Activated T-helper 1 cell treated with anti-CD3 and anti-CD28 coated beads, Interleukin-2, amount 50 U/mL, for 16 hours (primary cell): ENCODE measurements at places on chromosomes 16 and 17.

DNA sequence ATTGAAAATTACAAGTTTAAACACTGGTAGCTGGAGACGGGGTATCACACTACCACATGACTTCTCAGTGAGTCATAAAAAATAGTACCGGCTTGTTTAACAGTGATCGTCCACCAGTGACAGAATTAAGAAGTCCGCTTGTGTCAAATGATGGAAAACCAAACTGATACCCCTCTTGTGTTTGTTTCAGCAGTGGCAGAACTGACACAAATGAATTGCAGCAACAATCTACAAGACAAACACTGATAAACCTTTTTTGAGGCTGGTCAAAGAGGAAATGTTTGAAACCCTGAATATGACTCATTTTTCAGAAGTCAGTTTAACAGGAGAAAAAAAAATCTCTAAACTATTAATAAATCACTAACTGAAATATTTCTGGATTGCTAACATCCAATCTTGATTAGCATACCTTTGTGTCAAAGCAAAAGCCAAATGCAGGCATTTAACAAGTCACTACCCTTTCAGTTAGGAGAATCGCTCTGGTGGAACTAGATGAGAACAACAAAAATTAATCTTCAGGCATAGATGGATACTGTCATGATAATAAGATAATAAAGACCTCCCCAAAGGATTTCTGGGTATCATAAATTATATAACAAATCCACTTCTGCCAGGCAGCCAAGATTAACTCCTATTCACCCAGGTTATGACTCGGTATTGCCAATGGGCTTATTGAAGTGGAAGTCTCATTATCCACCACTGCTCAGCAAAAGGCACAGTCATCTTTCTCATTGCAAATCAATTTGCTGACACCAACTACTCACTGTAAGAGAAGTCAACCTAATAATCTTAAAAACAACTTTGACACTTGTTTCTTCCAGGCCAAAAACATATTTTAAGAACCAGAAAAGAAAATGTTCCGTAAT, 20.8 kb downstream of the DCUN1D3 start:
- no peak for DNase-seq

- DNase-seq, result no peak
Measured at GRCh38 chr16:30649725-30650368, 913 bp upstream of the PRR14 start.

GRCh38 chr16:27704252-27704651, 154.3 kb downstream of the KATNIP start:
- no peak for DNase-seq

DNA sequence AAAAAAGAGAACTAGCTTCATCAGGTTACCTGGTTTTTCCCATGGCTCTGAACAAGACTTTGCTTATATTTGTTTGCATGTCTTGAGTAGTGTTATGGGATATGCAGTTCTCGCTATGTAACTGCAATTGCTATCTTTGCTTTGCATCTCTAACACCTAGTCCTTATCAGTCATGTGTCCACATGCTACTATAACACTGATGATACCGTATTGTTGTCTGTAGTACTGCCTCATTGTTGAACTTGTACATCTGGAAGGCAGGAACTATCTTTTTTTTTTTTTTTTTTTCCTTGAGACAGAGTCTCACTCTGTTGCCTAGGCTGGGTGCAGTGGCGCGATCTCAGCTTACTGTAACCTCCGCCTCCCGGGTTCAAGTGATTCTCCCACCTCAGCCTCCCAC, 2.5 kb downstream of the PSME3 start:
- no peak for DNase-seq

DNA sequence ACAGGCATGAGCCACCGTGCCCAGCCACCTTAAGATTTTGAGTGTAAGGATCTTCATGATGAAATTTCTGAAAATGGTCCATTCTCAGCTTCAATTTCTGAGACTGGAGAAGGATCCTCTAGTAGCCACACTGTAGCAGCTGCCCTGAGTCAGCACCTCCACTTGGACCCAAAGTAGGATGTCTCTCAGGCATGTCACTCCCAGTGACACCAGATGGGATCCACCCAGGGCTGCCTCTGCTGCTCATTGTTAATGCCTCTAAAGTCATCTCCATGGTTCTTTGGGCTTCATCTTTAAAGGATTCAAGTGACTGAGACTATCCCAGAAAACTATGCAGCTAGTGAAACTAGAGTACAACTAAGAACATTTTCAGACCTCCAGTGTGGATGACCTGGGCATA, 7.9 kb downstream of the PLD6 start:
- DNase-seq, result no peak

GRCh38 chr17:72683506-72684404, 408.7 kb downstream of the SLC39A11 start:
- DNase-seq, result no peak

- DNase-seq, result no peak
Measured at GRCh38 chr17:20256144-20256543, 211.2 kb downstream of the LGALS9B start.

DNA sequence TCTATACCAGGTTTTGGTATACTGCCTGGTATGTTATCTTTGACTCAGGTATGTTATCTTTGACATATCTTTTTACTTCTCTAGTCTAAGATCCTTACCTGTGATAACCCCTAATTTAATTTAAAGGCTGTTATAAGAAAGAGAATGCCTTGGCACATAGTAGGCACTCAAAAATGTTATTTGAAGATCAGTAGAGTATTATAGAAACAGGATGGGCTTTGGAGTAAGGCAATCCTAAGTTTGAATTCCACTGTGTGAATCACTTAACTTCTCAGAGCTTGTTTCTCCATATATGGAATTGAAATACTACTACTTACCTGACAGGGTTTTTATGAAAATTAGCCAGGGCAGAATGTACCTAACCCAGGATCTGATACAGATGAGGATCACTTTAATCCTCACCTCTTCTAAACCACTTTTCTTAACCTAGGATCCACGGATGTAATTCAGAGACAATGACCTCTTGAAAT, 1.2 kb downstream of the BRIP1 start:
- no peak for DNase-seq
